NCI-H1694 (cell line): ENCODE measurements at places on chromosomes 2 and 18.

DNA sequence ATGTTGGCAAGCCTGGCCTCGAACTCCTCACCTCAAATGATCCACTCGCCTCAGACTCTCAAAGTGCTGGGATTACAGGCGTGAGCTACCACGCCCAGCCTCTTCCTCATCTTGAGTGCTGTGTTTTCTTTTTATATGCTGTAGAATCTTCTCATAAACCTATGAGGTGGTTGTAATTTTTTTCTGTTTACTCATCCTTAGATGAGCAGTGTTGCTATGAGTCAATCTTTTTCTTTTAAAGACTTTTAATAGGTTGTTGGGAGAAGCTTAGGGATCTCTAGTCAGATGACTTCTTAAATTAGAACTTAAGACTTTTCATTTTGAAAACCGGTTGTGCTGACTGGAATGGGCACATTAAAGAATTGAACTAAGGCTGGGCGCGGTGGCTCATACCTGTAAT lies 8.7 kb upstream of the AAK1 start:
- DNase-seq: no peak

DNA sequence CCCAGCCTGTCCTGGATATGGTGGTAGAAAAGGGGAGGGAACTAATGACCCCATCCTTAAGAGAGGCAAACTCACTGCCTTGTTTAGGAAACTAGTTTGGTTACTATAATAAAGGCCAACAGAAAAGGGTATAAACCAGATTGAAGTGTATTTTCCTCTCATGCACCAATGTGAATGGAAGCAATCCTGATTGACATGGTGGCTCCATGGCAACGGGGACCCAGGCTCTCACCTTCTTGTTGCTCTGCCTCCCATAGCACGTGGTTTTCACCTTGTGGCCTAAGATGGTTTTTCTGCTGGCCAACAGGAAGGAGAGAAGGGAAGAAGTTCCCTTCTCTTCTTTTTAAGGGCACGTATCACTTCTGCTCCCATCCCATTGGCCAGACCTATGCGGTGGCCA lies 67.3 kb upstream of the NRP2 start:
- DNase-seq: no peak

GRCh38 chr2:31137211-31138036 lies 816 bp downstream of the GALNT14 start:
- DNase-seq: peak; percentile 40

- no peak for DNase-seq
Measured at GRCh38 chr18:25604196-25604893, 252.4 kb upstream of the ZNF521 start.

- DNase-seq: no peak
Measured at GRCh38 chr2:88090446-88091283, 23.0 kb downstream of the SMYD1 start.

- DNase-seq: no peak
Measured at GRCh38 chr2:60899230-60899891, 18.0 kb downstream of the REL start.

GRCh38 chr2:46175419-46175818 lies 121.8 kb upstream of the EPAS1 start:
- DNase-seq: no peak

GRCh38 chr2:215528555-215528954 lies 92.7 kb upstream of the FN1 start:
- DNase-seq: no peak

- peak; percentile 17 for DNase-seq
Measured at GRCh38 chr2:82317012-82317411, 2012.5 kb upstream of the LRRTM1 start.

DNA sequence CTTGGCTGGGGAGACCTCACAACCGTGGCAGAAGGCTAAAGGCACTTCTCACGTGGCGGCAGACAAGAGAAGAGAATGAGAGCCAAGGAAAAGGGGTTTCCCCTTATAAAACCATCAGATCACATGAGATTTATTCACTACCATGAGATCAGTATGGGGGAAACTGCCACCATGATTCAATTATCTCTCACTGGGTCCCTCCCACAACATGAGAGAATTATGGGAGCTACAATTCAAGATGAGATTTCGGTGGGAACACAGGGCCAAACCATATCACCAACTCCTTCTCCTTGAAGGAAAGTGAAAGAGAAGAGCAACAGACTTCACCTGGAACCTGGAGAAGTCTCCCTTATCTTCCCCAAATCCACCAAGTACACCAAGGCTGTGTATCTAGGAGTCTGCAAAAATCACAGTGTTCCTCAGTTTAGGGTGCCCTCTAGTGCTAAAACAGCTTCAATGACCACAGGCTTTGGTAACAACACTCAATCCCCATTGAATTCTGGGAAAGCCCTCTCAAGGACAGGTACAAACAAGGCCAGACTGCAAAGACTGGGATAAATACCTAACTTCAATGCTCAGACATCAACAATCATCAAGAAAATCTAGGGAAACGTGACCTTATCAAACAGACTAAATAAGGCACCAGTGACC lies 148.8 kb upstream of the SRD5A2 start:
- DNase-seq: peak; percentile 17

GRCh38 chr2:102337481-102338386 lies 17.9 kb upstream of the IL18R1 start:
- DNase-seq: no peak

- DNase-seq: no peak
Measured at GRCh38 chr18:23283916-23284430, 148.7 kb downstream of the CABLES1 start.

GRCh38 chr18:11940956-11941355 lies 32.8 kb upstream of the MPPE1 start:
- no peak for DNase-seq

DNA sequence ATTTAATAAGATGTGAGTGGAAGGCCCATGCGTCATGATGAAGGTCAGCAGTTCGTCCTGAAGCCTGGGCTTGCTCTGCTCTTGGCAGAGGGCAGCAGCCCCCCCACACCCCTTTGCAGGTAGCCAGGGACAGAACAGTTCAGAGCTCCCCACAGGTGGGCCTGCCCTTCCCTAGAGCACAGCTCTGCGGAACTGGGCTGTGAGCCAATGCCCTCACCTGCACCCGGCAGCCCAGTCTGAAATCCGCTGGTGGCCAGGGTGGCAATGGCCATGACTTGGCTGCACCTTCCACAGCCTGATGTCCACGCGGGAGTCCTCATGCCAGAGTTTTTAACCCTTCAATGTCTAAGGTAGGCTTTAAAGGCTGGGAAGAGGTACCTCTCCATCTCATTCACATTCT lies 136.7 kb downstream of the ACKR3 start:
- DNase-seq: no peak

DNA sequence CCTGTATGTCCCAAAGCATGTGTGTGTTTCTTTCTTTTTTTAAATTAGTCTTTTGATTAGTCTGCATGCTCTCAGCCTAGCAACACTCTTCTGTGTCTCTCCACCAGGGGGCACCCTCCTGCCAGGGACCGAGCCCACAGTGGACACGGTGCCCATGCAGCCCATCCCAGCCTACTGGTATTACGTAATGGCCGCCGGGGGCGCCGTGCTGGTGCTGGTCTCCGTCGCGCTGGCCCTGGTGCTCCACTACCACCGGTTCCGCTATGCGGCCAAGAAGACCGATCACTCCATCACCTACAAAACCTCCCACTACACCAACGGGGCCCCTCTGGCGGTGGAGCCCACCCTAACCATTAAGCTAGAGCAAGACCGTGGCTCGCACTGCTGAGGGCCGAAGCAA lies 93.8 kb downstream of the NRP2 start:
- DNase-seq: no peak

- no peak for DNase-seq
Measured at GRCh38 chr18:45399643-45400042, 215.6 kb upstream of the SLC14A2 start.

DNA sequence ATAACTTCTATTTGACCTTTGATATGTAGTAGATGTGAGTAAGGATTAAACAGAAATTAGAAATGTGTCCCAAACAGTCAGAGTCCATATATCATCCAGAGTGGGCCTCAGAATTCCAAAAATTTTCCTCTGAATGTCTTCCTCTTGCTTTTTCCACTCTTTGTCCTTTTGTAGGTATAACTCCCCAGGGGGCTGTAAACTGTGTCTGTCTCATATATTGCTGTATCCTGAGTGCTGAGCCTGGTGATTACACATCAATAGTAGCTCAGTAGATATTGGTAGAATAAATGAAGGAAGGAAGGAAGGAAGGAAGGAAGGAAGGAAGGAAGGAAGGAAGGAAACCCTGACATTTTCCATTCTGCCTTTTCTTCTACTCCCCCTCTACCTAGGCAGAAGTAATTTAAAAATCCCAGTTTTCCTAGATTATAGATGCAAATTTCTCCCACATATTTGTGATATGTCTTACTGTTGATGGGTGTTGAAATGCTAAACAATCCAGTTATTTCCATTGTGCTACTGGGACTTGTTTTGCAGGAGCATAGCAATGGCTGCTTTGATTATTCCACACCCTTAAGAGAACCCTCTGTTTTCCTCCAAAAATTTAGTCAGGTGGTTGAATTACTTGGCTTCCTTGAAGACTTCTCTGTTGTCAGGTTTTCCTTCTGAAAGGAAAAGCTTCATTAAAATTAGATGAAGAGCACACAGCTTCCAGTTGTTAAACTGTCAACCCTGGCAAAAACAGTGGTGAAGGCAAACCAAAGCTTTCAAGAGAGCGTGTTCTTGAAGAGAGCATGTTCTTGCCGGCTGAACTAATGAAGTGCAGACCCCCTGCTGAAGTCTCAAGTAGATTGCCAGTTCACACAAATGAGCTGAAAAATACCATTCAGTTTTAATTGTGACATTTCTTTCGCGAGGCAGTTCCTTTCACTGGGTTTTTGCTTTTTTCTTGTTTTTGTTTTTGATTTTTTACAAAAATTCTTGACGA lies 147.8 kb downstream of the KCNE4 start:
- DNase-seq: no peak

GRCh38 chr2:64609227-64609941 lies 44.3 kb downstream of the SERTAD2 start:
- DNase-seq: no peak

DNA sequence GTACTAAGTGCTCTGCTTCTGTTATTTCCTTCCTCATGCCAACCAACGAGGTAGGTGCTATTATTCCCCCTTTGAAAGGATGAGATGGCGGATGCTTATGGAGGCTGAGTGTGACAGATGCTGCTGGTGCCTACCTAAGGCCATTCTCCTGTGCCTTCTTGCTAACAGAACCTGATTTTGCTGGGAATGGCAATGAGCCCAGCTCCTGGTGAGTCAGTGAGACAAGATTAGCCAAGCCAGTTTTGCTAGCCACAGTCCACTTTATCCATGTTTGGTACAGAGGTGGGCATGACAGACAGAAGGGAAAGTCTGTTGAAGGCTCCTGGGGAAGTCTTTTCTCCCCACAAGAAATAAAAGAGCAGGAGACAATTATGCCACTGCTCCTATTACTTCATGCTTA lies 43.7 kb upstream of the TMEM163 start:
- no peak for DNase-seq

GRCh38 chr2:203061346-203061745 lies 46.7 kb downstream of the NBEAL1 start:
- DNase-seq: no peak

- DNase-seq: no peak
Measured at GRCh38 chr18:44651478-44651877, 29.2 kb upstream of the SETBP1 start.

GRCh38 chr2:202375033-202375608 lies 1.0 kb upstream of the BMPR2 start:
- no peak for DNase-seq

- no peak for DNase-seq
Measured at GRCh38 chr18:75110846-75111415, 98.0 kb downstream of the PTGR3 start.

DNA sequence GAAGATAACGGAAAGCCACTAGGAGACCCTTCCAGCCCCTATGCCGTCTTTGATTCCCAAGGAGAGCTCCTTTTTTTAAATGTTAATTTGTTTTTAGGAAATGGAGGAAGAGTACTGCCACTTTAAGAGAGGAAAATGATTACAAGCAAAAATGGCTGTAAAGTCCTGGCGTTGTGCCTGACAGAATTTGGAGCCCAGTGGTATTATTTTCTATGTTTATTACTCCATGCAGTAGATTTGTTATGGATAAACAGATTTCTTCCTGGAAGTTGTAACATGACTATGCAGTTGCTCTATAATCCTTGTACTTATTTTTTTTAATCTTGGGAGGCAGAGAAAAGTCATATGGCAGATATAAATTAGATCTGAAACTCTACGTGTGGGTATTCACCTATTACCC lies 141.3 kb downstream of the GBX2 start:
- no peak for DNase-seq

DNA sequence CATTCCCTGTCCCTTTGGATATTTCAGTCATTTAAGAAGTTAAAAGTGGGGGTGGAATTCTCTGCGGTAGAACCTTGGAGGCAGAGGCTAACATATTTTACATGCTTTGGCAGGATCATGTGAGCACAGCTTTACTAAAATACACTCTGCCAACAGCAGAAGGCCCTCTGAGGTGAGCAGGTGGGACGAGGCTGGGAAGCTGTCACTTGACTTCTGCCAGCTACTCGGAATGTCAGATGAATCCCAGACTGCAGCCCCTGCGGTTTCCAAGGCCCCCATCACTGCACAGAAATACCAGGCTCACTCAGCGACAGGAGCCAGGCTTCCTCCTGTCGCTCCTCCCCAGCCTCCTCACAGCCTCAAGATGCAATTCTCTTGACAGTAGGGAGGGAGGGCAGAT lies 220.9 kb upstream of the REV1 start:
- DNase-seq: peak; percentile 73
